Stimulated activated CD4-positive, alpha-beta T cell treated with anti-CD3 and anti-CD28 coated beads, Interleukin-4, amount 100 ng/mL, for 1 hour (primary cell): ENCODE measurements at places on chromosomes 4 and X.

DNA sequence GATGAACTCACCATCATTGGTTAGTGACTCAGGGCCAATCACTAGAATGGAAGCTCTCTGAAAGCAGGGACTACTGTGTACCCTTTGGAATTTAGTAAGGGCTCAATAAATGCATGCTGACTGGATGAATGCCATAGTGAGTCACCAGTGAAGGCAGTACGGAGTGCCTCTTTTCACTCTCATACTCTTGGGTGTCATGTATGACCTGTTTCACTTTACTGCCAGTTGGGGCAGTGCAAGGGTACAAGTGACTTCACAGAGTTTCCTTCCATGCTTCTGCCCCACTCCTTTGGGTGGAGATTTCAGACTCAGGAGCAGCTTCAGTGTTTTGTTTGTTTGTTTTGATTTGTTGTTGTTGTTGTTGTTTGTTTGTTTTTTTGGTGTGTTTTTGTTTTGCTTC is 57.7 kb downstream of the SOX3 start:
- DNase-seq: no peak

GRCh38 chr4:76210452-76210851 is 3.2 kb downstream of the SCARB2 start:
- no peak for DNase-seq

DNA sequence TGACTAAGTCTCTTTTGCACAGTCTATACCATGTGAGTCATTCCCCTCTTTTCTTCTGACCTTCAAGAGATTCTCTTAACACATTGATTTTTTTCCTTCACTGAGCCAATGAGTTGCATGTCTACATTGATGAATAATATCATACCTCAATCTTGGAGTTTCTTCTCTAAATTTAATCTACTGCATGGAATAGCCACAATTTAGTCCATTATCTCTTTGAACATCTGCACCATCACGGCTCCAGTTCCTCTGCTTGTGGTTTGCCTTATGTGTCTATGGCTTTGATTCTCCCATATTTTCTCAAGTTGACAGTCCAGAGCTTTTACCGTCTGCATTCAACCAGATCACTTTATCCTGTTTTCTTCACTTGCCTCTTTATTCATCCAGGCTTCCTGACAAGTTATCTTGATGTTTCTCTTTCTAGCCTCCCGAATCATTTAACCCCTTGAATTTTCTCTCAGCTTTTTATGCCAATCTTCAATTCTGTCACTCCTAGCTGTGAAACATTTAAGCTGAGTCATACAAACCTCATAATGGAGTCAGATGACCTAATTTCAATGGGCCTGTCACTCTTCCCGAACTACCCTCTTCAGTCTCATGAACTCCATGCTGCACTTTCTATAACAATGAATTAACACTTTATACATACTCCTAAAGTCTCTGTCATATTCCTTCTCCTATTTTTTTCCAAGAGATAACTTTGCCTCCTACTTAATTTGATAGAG is 222.3 kb downstream of the CPE start:
- no peak for DNase-seq

GRCh38 chr4:181830404-181831035 is 412.7 kb upstream of the TENM3 start:
- DNase-seq: no peak

GRCh38 chr4:103054030-103054429 is 22.5 kb downstream of the SLC9B2 start:
- DNase-seq: no peak

DNA sequence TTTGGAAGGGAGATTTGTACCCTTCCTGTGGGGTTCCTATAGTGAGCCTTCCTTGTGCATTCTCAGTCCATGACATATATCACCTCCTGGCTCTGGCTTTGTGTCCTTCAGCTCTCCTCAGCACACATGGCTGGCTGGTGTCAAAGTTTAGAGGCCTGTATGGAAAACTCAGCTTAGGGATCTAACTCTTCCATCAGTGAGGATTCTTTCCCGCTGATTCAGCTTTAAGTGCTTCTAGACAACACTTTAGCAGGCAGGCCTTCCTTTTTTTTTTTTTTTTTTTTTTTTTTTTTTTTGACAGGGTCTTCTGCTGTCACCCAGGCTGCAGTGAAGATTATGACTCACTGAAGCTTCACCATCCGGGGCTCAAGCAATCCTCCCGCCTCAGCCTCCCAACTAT is 84.2 kb downstream of the NPNT start:
- no peak for DNase-seq

DNA sequence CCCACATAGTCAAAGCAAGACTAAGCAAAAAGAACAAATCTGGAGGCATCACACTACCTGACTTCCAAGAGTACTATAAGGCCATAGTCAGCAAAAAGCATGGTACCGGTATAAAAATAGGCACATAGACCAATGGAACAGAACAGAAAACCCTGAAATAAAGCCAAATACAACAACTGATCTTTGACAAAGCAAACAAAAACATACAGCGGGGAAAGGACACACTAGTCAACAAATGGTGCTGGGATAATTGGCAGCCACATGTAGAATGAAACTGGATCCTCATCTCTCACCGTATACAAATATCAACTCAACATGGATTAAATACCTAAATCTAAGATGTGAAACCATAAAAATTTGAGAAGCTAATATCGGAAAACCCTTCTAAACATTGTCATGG is 819.3 kb upstream of the FRG1 start:
- DNase-seq: no peak

DNA sequence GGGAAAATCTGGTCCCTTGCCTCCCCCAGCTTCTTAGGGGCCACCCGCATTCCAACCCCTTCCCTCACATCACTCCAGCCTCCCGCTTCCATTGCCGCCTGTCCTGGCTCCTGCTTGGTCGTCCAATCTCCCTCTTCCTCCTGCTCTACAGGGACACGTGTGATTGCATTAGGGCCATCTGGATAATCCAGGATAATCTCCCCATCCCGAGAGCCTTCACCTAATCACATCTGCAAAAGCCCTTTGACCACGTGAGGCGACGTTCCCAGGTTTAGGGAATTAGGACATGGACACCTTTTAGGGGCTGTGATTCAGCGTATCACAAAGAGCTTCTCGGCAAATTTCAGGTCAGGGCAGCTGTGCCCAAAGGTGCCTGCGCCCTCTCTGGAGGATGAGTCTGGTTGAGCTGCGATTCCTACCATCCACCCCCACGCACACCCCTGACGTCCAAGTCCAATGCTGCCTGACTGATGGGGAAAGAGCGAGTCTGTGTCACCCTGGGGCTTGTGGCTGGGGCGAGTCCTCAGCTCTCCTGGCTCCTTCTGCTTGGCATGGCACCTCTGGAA is 104.6 kb downstream of the PSAPL1 start:
- no peak for DNase-seq

DNA sequence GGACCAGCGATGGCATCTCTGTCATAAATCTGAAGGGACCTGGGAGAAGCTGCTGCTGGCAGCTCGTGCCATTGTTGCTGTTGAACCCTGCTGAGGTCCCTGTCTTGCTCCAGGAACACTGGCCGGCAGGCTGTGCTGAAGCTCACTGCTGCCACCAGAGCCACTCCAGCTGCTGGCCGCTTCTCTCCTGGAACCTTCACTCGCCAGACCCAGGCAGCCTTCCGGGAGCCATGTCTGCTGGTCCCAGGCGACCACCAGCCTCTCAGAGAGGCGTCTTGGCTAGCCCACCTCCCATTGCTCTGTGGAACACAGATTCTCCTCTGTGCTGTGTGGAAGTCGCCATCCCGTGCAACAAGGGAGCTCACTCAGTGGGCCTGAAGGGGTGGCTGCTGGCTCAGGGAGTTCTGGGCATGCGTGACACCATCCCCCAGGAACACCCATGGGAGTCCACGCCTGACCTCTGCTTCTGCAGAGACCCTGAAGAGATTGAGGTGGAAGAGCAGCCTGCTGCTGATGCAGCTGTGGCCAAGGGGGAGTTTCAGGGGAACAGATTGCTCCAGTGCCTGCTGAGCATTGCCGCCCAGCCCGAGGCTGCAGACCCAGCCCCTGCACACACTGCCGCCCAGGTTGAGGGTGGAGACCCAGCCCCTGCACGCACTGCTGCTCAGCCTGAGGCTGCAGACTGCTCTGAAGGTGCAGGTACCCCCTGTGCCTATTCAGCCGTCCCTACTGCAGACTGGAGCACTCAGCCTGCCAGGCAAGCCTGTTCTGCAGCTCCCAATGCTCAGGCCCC is 33.1 kb upstream of the CYP4V2 start:
- DNase-seq: no peak

DNA sequence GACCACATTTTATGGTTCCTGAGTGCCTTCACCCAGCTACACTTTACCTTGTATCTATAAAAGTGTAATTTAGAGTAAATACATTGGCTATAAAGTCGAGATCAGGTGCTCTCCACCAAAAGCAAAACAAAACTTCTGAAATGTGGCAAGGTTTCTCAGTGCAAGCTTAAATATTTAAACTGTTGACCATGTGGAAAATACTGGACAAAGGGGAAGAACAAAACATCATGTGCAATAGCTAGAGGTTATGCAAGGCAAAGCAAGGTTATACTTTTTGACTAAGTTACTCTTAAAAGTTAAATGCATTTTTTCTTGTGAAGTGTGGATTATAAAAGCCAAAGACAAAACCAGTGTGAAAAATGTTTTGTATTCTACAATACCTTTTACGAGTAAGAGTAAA is 55.9 kb downstream of the UGT2A2 start:
- no peak for DNase-seq

DNA sequence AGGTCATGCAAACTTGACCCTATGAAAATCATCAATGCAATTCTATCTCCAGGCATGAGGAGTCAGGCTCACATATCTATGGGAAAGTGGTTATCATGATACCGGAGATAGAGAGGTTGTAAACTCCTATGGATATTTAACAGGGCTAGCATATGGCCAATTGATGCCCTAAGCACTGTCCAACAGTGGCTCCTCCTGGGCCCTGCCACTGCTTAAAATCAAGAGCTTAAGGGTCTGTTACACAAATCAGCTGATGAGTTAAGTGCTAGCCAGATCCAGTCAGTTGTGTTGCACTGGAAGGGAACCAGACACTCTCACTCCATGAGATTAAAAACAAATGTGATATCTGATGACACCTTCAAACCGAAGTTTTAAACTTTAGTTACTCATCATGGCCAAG is 337.6 kb downstream of the STIM2 start:
- DNase-seq: no peak
